ENCODE measurements at places on chromosomes 13 and 19. TPM values are rescaled to one million over a fixed set of nuclear protein-coding genes. Genes with fewer than 3 reads are reported as not detected.

DNA sequence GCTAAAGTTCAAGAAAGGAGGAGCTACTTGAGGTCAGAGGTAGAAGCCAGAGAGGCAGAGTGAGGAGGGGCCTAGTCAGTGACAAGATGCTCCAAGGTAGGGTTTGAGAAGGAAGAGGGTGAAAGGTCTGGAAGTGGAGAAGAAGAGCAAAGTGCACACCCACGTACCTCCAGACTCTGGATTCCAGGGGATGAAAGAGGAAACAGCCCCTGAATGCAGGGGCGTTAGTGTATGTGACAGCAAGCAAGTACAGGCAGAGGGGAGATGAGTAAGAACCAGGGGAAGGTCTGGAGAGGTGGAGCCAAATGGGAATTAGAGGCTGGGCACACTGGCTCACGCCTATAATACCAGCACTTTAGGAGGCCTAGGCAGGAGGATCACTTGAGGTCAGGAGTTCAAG, 8.7 kb downstream of the RPS28 start:
- no peak for DNase-seq

GRCh38 chr13:37621811-37622361, 23.3 kb upstream of the POSTN start:
- DNase-seq: no peak

DNA sequence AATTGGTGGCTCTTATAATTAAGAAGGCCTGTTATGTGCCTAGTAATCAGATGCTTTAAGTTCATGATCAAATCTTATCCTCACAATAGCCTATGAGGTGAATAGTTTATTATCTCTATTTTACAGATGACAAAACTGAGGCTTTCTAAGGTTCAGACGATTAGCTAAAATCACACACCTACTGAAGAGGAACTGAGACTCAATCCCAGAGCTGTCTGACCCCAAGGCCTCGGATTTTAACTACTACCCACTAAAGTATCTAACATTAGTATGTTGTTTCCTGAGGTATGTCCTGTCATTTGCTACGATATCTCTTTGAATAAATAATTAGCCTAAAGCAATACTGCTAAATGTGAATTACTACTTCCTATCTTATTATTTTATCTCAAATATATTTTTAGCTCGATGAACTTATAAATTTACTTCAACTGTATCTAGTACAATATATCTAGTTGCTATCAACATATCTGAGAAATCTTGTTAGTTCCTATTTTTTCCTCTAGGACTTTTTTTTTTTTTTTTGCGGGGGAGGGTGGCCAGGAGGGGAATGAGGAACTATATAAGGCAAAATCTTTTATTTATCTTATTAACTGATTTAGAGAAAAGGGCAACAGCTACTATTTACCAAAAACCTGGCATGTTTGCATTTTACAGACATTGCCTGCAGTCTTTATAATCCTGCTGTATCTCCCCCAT, 118.5 kb downstream of the ABCC4 start:
- no peak for DNase-seq

- DNase-seq: no peak
Observed at GRCh38 chr19:34269081-34269480, 14.7 kb downstream of the GARRE1 start.

DNA sequence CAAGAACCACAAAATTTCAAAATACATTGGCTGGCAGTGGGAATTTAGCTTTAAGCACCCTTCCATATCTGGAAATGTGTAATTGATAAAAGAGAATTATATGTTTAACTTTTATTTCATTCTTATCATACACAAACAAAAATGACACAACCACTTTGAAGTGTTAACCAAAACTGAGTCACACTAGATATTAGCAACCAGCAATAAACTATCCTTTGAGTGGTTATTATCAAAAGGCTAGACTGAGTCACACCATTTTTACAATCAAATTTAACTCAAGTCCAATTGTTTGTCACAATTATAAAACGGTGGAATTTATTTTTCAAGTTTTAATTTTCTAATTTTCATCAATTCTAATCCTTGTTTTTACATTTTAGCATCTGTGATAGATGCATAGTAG, 121.7 kb downstream of the LIG4 start:
- no peak for DNase-seq

DNA sequence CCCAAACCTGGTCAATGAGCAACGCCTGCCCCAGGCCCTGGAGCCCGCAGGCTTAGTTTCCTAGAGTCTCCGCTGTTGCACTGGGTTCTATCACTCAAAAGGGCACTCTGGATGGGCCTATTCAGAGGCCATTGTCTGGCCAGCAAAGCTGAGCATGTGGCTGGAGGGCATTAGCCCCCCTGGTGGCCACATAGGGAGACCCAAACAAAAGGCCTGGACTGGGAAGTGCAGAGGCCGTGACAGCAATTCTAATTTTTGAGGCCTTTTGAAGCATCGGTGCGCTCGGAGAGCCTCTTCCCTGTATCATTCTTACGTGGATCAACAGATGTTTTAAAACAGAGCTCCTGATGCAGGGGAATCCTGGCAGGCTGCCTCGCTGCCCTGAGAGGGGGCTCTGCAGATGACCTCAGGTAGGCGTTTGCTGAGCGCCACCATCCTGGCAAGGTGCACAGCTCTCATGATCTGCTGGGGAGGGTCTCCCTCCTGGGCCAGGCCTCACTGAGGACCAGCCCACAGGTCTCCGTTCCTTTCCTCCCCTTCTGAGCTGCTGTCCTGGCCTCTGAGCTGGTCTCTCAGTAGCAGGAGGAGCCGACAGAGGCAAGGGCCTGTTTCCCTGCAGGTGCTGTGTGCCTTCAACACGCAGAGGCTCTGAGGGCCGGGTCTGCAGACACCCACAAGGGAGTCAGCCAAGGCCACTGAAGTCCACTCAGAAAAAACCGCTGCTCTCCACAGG, 190.5 kb downstream of the URI1 start:
- DNase-seq: no peak

DNA sequence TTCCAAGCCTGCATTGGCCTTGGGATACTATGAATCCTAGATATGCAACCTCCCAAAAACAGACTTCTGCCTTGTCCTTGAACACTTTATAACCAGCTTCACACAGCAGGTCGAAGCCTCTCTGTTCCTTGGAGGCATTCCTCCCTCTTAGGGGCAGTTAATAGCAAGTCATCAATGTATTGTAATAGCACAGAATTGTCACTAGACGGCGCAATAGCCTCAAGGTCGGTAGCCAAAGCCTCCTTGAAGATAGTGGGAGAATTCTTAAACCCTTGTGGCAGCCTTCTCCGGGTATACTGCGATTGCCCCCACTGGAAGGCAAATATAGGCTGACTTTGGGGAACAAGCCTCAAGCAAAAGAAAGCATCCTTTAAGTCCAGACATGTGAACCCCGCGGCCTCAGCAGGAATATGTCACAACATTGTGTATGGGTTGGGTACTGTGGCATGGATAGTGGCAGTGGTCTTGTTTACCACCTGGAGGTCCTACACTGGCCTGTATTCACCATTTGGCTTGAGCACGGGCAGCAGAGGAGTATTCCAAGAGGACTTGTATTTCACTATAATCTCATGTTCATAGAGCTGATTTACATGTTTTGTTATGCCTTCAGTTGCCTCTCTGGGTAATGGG, 61.1 kb downstream of the ZNF431 start:
- DNase-seq: peak; percentile 6

DNA sequence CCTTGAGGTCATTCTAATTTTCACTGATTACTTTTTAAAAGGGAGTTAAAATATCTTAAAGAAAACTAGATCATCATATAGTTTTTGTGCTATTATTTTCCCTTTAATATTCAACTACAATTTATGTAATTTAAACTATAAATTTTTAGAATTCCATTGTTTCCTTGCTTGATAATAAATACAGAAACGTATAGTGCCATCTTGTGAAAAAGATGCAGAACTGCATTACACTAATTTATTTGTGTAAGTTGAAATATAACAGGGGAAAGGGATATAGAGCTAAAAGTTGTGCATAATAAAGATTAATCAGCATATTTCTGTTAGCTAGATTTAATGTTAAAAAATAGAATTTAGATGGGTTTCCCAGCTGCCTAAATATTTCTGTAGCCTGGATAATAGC, 61.5 kb upstream of the TDRD3 start:
- no peak for DNase-seq

DNA sequence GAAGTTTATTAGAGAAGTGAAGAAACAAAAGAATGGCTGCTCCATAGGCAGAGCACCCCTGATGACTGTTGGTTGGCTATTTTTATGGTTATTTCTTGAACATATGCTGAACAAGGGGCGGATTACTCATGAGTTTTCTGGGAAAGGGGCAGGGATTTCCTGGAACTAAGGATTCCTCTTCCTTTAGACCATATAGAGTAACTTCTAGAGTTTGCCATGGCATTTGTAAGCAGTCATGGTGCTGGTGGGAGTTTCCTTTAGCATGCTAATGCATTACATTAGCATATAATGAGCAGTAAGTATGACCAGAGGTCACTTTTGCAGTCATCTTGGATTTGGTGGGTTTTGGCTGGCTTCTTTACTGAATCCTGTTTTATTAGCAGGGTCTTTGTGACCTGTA, 38.7 kb upstream of the PCDH8 start:
- DNase-seq: no peak

- no peak for DNase-seq
Observed at GRCh38 chr19:51098365-51099046, 9.7 kb downstream of the CTU1 start.

DNA sequence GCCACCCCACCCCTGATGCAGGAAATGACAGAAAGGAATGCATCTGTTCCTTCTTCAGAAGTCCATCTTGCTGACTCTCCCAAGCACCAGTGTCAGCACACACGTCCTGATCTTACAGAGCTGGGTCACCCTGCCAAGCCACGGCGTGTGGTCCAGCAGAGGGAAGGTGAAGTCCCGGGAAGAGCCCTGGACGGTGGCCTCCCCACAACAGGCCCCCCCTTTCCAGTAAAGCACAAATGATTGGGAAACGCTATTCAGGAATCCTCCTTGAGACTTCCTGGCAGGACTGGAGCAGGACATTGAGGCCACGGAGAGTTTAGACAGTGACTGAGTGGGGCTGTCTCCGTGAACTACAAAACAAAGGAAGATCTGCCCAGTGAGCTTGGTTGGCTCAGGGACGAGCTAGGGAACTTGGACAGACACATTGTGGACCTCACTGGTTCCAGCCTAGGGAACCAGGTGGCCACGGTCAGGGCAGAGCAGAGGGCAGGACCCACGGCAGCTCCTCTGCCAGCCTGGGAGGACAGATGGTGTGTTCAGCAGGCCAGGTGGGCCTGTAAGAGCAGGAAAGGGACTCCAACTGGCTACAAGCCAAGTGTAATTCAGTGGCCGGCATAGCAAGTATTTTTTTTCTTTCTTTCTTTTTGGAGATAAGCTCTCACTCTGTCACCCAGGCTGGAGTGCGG, 41.7 kb downstream of the ELL start:
- DNase-seq: no peak

- DNase-seq: no peak
Observed at GRCh38 chr13:45889590-45890243, 38.2 kb upstream of the SIAH3 start.

DNA sequence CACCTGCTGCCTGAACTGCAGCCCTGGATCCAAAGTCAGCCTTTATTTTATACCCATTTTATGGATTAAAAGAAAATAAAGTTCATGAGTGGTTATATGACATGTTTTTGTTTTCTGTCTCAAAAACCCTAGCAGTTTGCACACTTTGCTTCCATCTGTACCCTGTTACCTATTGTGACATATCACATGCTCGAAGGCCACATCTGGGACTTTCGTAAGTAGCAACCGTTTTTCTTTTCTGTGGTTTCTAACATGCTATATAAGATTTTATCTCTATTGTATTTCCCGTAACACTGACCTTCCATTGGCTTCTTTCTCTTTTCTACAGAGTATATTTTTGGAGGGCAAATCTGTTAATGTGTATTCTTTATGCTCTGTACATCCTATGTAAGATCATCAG, 1007.2 kb downstream of the PCDH9 start:
- DNase-seq: no peak

- DNase-seq: no peak
Observed at GRCh38 chr13:111912453-111912866, 154.5 kb upstream of the SOX1 start.

- no peak for DNase-seq
Observed at GRCh38 chr13:77239312-77239711, 87.6 kb downstream of the MYCBP2 start.

DNA sequence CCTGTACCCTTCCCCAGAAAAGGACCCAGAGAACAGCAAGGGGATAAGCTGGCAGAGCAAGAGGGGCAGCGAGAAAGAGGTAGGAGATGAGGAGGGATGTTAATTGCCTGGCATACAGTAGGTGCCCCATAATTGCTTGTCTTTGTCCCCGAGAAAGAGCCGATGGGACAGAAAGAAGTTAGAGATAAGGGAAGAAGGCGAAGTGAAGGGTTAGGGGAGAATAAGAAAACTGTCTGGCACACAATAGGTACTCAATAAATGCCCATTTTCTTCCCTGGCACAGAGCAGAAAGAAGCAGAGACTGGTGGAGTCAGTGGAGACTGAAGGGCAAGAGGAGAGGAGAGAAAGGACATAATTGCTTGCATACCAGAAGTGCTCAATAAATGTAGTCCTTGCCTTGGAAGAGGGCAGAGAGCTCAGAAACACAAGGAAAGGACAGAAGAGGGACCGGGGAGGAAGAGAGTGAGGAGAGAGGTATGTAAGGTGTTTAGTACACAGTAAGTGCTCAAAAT, 15.9 kb downstream of the JOSD2 start:
- DNase-seq: no peak

DNA sequence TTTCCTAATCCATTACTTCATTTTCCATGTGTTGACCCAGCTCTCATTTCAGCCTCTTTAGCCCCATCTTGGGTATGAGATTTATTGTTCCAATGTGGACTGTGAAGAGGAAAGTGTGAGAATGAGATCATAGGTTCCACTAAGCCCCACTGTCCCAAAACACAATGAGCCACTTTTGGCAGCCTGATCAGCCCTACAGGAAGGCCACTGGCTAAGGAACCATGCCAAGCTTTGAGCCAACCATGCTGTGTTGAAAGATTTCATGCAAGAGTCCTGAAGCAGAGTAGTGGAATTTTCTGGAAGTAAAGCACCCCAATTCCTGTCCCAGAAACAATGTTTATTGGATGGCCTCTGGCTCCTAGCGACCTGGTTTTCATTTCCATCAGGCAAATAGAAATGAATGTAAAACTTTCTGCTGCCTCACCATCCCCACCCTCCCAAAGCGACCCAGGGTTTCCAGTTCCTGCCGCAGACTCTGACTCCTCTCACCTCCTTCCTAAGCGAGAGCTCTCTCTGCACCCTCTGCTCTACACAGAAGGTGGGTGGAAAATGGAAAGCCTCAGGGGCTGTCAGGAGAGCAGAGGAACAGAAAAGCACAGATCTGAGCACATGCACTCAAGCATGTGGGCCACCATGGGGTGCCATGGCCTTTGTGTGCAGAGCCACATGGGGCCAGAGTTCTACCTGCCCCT, 73.1 kb downstream of the KCTD12 start:
- no peak for DNase-seq

GRCh38 chr19:7734220-7735203, 2.6 kb upstream of the CLEC4G start:
- DNase-seq: no peak

DNA sequence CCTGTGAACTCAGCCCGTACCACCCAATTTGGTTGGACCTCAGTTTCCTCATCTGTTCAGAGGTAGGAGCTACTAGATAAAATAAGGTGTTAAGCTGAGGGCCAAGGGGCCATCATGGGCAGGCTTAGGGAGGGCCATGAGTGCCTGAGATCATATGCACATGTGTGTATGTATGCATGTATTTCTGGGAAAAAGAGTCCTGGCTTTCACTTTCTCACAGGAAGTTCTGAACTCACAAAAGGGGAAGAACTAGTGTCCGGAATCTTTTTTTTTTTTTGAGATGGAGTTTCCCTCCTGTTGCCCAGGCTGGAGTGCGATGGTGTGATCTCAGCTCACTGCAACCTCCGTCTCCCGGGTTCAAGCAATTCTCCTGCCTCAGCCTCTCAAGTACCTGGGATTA, 18.9 kb downstream of the TGFB1 start:
- peak; percentile 53 for DNase-seq

Gene CD70
- polyA plus RNA-seq: 1.7 TPM

Gene ZSCAN1
- polyA plus RNA-seq: not detected
